ENCODE measurements at places on chromosomes 1 and 21.

DNA sequence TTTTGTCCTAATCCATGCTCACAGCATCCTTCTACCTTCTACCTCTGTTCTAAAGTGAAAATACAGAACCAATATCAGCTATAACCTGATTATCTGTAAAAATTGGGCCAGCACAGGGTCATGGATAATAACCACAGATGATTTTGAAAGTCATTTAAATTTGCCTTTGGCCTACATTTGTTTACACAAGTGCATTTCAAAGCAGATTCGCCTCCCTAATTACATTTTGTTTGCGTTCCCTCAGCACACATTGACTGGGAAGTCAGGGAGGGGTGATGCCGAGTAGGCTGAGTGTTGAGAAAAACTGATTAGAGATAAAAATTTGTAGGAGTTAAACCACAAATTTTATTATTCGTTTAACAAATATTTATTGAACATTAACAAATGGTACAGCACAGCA is 19.2 kb upstream of the RGS8 start:
- no peak for DNase-seq

DNA sequence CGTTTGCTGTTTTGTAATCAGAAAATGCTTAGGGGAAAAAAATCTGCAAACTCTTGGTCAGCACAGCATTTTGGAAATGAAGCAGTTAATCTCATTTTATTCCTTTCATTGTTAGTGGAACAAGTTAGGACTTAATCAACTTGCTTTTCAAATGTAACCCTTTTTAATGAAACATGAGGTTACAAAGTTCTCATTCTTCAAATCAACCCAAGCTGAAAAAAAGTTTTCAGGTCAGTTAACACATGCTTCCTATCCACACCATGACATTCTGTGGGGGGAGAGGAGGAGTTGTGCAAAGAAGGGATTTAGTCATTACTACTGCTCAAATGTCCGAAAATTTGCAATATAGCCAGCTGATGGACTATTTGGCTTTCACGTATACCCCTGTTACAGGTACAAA is 283.2 kb upstream of the LYPLAL1 start:
- DNase-seq: no peak

- no peak for DNase-seq
Observed at GRCh38 chr1:76826072-76826845, 41.0 kb upstream of the ST6GALNAC5 start.

- DNase-seq: no peak
Observed at GRCh38 chr1:3924186-3924824, 24.2 kb upstream of the C1orf174 start.

GRCh38 chr1:22662318-22662717 is 9.3 kb downstream of the C1QB start:
- no peak for DNase-seq

DNA sequence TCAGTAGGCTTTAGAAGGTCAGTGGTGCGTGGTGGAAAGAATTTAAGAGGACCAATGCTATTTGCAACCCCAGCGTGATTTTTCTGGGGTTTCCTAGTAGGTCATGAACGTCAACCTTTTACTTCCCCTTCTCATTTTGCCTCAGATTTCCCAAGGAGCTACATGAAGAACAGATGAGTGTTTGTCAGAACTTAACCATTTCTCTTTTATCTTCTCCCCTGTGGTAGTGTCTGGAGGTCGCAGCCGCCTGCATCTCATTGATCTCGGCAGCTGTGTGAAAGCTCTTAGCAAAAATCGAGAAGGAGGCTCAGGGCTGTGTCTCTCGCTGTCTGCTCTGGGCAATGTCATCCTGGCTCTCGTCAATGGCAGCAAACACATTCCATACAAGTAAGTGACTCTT is 491.1 kb downstream of the KIF26B start:
- no peak for DNase-seq

GRCh38 chr1:51624855-51625254 is 8.0 kb downstream of the OSBPL9 start:
- no peak for DNase-seq

- no peak for DNase-seq
Observed at GRCh38 chr21:41960386-41960785, 6.6 kb upstream of the C2CD2 start.

GRCh38 chr1:204970937-204971336 is 72.1 kb upstream of the CNTN2 start:
- DNase-seq: no peak

GRCh38 chr21:45791562-45792418 is 148.3 kb downstream of the PCBP3 start:
- DNase-seq: no peak

GRCh38 chr21:28554660-28555475 is 437.8 kb downstream of the LTN1 start:
- no peak for DNase-seq

- no peak for DNase-seq
Observed at GRCh38 chr1:153978274-153978909, 918 bp upstream of the JTB start.

All from cerebellar nuclear complex (tissue), 1 donor.